ENCODE measurements at places on chromosomes 13 and 19.
A peak's percentile ranks its signal among the peaks of the same experiment; 100 is the strongest.

GRCh38 chr19:29573486-29573885 lies 32.6 kb upstream of the POP4 start:
- no peak for DNase-seq

- DNase-seq, result no peak
These were observed 88.8 kb downstream of the FNDC3A start for GRCh38 chr13:49064476-49064875.

DNA sequence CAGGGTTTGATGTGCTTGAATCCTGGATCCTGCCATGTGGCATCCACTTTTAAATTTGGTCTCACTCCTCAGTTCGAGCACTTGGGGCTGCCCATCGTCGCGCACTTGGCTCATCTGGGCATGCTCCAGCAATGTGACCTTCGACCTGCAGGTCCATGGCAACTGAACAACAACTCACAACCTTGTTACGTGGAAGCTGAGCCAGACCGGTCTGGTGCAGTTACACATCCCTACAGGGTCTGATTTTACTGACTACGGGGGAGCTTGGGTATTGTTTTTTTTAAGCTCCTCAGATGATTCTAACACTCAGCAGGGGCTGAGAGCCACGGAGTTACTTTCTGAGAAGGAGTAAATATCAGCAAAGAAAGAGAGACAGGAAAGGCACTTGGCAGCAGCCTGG lies 769.6 kb downstream of the UQCRFS1 start:
- DNase-seq, result no peak

- peak; percentile 63 for DNase-seq
These were observed at the start of gene FGF9 for GRCh38 chr13:21670883-21671619. TSS of gene FGF9 (plus strand) at chr13:21671073. CDS start at chr13:21671913, 840 bp downstream.

DNA sequence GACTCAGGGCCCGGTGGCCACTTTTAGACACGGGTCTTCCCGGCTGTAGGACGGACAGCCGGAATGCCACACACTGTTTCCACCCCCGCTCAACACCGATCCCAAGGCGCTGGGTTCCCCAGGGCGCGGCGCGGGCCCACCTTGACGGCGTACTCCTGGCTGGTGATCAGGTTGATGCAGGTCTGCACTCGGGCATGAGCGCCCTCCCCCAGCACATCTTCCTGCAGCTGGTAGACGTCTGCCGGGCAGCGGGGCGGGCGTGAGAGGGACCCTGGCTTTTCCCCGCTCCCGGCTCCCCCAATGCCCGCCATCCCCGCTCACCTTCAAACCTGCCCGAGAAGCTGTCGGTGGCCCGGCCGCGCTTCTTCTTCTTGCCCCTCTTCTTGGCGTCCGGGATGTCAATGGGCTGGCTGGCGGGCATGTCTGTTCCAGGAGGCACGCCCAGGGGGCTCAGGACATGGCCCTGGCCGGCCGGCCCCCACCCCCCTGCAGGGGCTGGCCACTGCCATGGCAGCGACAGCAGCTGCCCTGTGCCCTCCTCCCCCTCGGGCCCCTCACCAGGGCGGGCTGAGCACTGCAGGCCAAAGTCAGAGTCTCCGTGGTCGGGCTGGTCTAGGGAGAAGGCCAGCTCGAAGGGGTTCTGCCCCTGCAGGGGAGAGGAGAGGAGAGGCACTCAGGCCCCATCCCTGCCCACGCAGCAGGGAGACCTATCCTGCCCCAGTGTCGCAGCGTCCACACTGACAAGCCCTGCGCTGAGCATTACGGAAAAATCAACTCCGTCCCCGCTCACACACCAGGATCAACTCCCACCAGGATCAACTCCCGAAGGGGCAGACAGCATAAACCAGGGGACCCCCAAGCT lies 4.8 kb downstream of the MKNK2 start:
- DNase-seq, result no peak

DNA sequence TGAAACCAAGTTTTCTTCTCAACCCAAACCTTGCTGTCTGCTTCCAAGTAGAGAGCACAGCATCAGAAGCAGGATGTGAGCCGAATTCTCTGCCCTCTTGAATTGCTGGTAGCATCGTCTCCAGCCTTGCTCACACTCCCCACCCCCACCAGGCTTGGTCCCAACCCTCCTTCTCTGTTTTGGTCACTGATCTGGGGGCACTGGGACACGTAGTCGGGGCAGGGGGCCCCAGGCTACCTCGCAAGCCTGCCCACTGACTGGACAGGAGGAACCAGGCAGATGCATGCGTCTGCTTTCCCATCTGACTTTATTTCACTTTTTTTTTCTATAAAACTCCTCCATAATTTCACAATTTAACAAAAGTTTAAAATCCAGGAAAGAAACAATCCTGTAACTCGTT lies 69.7 kb downstream of the MLLT1 start:
- no peak for DNase-seq

DNA sequence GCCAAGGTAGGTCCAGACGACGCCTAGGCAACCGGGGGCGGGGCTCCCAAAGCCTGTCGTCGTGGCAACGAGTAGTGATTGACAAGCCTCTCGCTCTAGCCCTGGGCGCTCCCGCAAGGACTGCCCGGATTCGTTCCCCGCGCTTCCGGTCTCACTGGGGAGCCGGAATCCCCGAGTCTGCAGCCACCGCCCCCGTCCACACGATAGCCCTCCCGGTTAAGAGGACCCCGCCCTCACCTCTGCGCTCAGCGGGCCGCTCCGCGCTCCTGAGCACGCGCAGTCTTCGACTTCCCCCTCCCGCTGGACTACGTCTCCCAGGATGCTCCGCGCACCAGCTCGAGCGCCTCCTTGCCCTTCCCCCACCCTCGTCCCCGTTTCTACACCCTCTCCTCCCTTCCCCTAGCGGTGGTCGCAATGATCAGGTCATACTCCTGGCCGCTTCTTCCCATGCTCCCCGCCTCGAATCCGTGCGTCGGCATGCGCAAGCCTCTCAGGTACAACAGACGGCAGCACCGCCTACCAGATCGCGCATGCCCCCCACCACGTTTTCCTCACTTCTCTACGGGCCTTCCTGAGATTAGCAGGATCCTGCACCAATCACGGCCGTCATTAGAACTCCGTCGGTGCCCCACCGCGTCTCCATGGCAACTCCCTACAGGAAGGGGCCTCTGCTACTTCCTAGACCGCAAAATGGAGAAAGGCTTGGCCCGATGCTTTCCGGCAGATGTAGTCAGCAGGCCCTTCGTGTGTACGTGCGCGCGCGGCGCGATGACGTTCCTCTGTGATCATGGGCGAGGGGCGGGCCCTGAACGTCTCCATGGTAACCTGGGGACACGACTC lies at the start of gene MZF1:
TSS of gene MZF1 (minus strand) at position 518 of the 840 bp plus-strand sequence. CDS start 1,946 bp downstream, outside the sequence.
- DNase-seq, result peak; percentile 100

DNA sequence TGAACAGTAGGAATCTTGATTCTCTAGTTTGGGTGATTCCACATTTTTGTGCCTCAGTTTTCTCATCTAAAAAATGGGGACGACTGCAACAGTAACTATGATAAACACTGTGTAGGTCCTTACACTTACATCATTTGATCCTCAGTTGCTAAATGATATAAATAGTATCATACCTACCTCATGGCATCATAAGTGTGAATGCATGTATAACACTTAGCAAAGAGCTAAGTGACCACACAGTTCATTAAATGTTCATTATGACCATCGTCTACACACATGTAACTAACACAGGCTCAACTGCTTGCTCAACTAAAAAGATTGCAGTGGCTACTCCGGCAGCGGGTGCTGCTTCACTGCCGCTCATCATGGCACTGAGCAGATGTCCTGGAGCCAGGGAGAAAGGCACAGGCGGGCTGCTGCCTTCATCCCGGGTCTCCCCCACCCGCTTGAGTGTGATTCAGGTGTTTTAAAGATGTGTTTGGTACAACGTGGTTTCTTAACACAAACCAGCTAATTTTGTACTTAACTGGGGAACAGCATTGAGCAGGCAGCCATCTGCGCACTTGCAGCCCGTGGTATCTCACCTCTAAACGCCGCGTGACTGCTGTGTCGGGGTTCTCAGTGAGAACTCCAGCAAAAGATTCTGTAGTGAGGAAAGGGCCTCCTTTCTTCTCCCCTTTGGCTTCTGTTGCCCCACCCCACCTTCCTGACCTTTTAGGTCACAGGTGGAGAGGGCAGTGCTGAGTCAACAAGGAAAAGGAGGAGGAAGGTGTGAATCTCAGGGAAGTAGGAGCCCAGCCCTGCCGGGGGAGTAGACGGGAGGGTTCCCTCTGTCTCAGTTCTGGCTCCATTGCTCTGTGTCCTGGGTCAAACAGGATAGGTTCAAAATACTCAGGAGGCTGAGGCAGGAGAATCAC lies 11.7 kb upstream of the ACTN4 start:
- DNase-seq, result no peak

DNA sequence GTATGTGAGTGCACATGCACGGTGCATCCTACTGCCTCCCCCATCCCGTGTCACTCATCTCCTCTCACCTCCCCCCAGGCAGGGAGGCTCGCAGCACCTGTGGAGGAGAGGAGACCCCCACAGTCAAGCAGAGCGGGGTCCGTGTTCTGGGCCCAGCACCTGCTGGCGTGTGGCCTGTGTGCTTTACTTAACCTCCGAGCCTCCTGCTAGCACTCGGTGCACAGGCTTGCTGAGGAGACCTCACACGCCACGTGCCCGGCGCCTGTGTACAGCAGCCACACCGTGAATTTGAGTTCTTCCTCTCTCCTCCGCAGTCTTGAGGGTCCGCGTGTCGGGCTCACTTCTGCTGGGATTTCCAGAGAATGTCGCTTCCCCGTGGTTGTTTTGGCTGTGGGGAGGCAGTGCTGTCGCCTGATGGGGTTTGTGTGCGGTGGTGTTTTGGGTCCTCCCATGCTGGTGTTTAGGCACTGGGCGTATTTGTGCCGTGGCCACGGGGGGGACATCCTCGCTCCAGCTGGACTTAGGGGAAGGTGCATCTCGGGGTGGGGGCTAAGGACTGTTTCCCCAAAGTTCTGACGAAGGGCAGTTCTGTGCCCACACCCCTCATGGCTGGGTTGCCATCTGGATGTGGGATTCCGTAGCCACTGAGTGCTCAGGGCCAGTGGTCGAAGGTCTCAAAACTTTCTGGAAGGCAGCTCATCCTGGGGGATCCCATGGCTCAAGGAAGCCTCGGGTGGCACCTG lies 34.8 kb upstream of the TMEM255B start:
- DNase-seq, result no peak

- no peak for DNase-seq
These were observed 72.1 kb downstream of the GPC6 start for GRCh38 chr13:93298713-93299112.

DNA sequence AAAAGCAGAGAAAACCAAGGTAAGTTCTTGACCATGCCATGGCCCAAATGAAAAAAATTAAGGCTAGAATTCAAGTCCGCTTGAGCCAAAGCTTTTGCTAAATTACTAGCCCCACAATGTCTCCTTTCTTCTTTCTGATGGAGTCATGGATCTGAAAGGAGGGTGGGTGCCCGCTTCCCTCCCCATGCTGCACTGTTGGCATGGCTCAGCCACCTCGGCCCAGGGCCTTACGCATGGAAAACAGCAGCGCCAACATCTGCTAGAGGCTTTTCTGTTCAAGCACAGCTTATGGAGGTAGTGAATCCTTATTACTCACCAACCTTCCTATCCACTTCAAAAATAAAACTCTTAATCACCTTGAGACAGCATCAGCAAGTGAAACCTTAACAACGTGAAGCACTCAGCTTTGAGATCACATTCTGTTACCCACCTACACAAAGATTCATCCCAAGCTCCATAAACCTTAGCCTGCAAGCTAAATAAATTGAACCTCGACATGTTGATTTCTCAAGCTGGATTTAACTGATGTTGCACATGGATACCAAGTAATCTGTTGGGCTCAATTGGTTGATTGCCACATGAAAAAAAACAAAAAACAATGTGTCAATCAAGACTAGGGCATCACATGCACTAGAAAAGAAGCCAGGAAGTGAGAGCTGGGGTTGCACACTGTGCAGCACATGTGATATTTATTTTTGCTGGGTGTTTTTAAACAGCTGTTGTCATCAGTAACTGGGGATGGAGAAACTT lies 43.4 kb downstream of the TPT1 start:
- DNase-seq, result no peak

GRCh38 chr13:23993680-23993985 lies 96.3 kb upstream of the C1QTNF9B start:
- DNase-seq, result no peak

GRCh38 chr13:33153421-33154404 lies 131.8 kb downstream of the STARD13 start:
- DNase-seq, result no peak

DNA sequence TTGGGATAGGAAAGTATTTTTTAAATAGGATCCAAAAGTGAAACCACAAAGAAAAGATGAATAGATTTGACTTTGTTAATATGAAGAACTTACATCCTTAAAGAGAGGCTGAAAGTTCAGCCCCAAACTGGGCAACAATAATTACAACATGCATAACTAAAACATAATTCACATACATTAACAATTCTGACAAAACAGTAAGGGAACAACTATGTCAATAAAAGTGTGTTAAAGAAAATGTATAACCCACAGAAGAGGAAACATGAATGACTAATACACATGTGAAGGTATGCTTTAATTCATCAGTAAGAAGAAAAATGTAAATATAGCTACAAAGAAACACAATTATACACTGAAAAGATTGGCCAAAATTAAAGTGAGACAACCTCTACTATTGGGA lies 1597.6 kb upstream of the MIR17HG start:
- DNase-seq, result no peak

GRCh38 chr13:41767801-41768200 lies 193.1 kb downstream of the VWA8 start:
- no peak for DNase-seq

- DNase-seq, result no peak
These were observed 22.3 kb upstream of the CLDN10 start for GRCh38 chr13:95530178-95530577.

- no peak for DNase-seq
These were observed 46.6 kb upstream of the C19orf12 start for GRCh38 chr19:29761575-29762232.

DNA sequence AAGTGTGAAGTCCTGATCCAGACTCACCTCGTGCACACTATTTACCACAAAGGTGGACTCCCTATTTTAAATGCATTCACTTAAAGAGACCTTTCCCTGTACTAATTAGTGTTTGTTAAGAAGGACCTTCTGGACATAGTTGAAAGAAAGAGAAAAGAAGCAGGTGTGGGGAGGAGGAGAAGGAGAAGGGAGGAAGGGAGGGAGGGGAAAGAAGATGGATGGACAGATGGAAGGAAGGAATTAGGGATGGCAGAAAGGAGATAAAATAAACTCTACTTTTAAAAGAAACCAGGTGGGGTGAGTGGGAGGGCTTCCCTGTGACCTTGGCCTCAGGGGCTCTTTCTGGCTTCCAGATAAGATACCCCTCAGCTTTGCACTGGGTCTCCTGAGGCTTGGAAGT lies 21.4 kb downstream of the ZNF175 start:
- DNase-seq, result no peak
